ENCODE measurements at places on chromosomes 5 and 9.

DNA sequence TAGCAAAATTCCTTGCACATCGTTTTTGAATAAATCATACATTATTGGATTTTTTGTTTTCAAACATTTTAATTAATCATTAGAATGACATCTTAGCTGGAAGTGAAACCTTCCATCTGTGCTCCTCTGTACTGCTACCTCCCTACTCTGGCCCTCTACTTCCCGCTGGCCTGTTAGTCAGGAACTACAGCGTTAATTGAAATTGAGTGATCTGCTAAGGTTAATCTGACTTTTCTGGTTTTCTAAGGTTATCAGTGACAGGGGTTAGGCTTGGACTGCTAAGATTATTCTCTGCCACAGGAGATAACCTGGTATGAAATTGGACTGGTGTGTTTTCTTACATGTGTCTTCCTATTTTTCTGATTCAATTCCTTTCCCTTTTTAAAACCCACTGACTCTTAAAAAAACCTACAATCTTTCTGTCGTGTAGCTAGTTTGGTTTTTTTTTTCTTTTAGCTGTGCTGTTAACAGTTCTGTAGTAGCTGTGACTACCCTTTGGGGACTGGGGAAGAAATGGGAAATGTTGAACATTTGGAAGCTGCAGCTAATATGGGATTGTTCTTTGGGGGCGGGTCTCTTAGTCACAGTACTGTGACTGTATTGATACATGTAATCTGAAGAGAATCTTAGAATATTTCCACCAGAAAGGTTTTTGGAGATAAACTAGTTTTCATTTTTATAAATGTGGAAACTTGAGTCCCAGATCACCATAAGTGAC lies 4.6 kb downstream of the KIF2A start:
- DNase-seq, result no peak

DNA sequence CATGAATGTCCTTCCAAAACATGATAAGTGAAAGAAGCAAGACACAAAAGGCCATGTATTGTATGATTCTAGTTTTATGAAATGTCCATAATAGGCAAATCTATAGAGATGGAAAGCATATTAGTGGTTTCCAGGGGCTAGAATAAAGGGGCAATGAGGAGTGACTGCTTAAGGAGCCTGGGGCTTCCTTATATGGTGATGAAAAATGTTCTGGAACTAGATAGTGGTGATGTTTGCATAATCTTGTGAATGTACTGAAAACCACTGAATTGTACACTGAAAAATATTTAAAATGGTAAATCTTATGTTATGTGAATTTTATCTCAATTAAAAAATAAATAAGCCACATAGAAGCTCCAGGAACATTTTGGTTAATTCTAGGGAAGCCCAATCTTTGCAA lies 144.4 kb upstream of the ANKRD55 start:
- DNase-seq, result no peak

GRCh38 chr9:11686733-11687132 lies 1006.5 kb upstream of the TYRP1 start:
- no peak for DNase-seq

- DNase-seq, result no peak
Observed at GRCh38 chr9:121053544-121053943, 3.5 kb upstream of the C5 start.

DNA sequence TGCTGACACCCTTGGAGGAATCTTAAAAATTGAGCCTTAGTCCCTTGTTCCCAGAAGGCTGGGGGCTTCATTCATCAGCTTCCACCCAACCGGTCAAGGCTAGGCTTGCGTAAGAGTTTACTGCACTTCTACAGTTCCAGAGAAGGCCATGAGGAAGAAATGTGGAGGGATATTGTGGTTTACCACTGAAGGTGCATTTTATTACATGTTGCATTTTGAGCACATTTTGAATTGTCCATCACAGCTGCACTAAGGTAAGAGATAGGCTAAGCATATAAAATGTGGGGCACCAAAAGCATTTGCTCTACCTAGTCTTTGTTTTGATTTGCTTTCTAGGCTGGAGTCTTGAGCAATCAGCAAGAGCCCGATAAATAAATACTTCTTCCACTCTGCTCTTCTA lies 167.1 kb upstream of the PAPPA start:
- no peak for DNase-seq

- DNase-seq, result no peak
Observed at GRCh38 chr9:20447291-20447690, 175.0 kb downstream of the MLLT3 start.

DNA sequence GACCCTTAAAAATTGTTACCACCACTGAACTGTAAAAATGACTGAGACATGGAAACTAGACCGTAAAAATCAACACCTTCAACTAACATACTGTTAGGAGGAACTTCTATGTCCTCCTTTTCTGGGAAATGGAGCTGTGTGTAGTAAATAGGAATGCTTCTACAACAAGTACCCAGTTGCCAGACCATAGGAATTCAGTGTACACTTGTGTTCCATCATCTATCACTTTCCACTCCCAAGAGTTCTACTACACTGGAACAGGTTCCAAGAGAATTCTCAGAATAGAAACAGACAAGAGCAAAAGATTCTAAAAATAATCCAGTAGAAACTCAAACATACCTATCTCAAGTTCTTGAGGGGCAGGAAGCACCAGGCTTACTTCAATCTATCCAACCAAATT lies 23.6 kb downstream of the UBAP2 start:
- DNase-seq, result no peak

- no peak for DNase-seq
Observed at GRCh38 chr5:93327605-93328004, 253.4 kb downstream of the NR2F1-AS1 start.

GRCh38 chr9:4573634-4574389 lies 83.5 kb downstream of the SLC1A1 start:
- DNase-seq, result no peak

- no peak for DNase-seq
Observed at GRCh38 chr9:125075997-125076396, 67.3 kb downstream of the SCAI start.
